Stimulated activated CD4-positive, alpha-beta T cell treated with anti-CD3 and anti-CD28 coated beads, Interleukin-4, amount 100 ng/mL, for 1 hour (primary cell): ENCODE measurements at places on chromosomes 7 and 10.

GRCh38 chr10:95291365-95292039, 699 bp upstream of the PDLIM1 start:
- DNase-seq = no peak

DNA sequence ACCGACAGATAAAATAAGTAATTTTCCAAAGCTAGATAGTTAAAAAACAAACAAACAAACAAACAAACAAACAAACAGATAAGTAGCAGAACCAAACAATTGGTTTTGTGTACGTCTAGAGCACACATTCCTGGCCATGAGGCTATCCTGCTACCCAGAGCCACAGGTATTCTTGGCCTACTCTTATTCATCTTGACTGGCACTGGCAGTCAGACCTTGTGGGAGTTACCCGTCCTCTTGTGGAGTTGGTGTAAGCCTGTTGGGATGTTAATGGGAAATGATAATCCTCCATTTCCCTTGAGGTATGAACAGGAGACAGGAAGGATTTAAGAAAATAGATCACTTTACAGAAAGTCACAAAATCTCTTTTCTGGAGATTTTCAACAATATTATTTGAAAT, 142.4 kb upstream of the MEOX2 start:
- no peak for DNase-seq

GRCh38 chr7:18890134-18890533, 227.3 kb downstream of the TWIST1 start:
- DNase-seq = no peak

DNA sequence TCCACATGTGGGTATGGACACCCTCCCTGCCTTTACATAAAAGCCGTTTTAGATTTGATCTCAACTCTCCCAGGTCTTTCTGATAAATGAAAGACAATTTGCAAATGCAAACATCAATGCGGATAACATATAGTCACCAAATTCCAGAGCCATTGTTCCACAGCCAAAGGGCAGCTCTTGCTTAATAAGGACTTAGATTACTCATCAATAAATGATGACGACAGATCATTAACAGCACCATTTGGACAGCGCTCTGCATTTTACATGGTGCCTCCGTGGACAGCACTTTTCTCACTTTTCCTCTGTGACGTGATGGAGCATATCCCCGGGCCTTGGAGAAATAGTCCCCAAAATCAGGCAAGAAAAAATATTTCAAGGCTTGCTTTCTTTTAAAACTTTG, 370.3 kb upstream of the CELF2 start:
- no peak for DNase-seq

- no peak for DNase-seq
These were observed 458.1 kb downstream of the RPS24 start for GRCh38 chr10:78491812-78492211.

DNA sequence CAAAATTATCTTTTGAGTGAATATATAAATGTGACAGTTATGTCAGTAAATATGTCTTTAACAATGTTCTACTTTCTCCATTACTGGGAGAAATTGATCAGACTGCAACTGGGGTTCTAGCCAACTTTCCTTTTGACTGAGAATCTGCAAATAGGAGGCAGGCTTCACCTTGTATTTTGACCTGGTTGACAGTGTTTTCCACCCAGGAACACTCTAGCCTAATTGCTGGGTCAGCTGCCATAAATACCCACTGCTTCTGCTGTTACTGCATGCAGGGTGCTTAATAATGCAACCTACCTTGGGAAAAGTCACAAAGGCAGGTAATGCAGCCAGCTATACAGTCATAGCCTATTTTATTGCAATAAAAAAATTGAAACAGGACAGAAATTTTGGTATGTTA, 319.0 kb downstream of the DGKB start:
- DNase-seq = no peak

- DNase-seq = no peak
These were observed 6.4 kb downstream of the MAFK start for GRCh38 chr7:1536743-1537534.

- DNase-seq = peak; percentile 16
These were observed 577 bp upstream of the DDX21 start for GRCh38 chr10:68955355-68955831.

- no peak for DNase-seq
These were observed 1.9 kb downstream of the RSBN1L start for GRCh38 chr7:77698042-77698625.

GRCh38 chr10:31590023-31590800, 271.2 kb downstream of the ZEB1 start:
- no peak for DNase-seq

GRCh38 chr10:129411393-129411705, 55.7 kb upstream of the MGMT start:
- no peak for DNase-seq

DNA sequence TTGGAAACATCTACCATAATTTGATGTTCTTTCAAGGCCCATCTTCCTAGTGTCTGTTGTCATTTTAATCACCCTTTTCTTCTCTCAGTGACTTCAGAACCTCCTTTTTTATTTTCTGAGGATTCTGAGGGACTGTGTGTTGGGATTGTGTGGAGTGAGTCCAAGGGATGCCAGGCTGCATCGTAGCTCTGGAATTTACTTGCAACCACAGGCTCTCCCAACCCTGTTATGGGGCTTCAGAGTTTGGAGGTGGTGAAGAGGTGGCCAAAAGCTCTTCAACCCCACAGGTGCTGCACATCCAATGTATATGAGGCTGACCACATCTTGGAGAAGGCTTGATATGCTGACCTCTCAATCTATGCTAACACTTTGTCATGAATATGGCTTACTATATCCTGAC, 79.5 kb upstream of the GPR141 start:
- DNase-seq = no peak

DNA sequence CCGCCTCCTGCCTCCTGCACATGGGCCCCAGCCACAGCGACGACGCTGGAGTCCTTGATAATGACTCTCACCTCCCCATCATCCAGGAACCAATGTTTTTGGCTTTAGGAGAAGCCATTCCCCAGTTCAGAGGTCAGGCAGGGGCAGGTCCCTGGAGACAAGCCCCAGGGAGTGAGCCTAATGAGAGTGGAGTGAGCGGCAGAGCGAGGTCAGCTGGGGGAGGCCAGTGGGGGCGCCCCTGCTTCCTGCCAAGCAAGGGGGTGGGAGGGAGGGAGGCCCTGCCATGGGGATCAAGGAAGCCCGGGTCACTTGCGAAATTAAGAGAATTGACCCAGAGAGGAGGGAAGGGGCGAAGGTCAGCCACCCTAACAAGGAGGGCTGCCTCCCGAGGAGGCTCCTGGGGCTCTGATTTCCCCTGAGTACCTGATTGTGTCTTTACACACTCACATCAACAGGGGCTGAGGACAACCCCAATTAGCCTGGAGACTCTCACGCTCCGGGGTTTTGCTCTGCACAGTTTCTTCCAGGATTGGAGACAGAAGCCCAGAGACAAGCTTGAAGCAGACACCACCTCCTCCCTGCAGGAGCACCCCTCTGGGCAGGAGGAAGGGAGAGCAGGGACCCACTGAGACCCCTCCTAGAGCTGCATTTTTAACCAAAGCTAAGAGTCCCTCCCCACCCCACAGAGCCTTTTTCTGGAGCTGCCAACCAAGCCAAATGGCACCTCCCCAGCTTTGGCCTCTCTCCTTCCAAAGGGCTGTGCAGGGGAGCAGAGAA, 112.1 kb downstream of the COL13A1 start:
- no peak for DNase-seq

GRCh38 chr10:71888623-71889387, 37.8 kb upstream of the PSAP start:
- DNase-seq = peak; percentile 62

DNA sequence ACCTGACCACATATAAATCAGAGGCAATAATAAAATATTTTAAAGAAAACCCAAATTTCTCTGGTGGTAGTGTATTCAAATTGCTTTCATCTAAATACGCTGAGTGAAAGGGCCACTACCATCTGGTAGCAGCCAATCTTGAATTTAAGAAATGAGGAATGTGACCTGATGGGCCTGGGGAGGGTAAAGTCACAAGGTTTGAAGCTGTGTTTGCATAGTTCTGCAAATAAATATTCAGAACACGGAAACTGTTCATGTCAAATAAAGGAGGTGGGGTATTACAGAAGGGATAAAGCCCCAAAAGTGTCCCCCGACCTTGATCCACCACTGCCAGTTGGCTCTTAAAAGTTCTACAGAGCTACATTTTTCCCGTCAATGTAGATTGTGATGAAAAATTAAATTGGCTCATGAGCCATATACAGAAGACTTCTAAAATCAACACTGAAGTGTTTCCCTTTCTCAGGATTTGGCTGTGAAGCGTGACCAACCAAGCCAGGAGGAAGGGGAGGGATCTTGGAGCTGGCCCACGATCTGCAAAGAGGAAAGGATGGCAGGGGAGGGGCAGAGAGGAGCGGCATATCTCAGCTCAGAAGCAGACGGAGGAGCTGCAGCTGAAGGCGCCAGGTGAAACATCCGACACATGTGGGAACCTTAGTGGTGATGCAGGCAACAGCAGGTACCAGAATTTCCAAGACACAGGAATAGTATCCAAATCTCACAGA, 39.6 kb downstream of the MPP7 start:
- DNase-seq = no peak

- DNase-seq = no peak
These were observed 8.8 kb upstream of the ZCCHC24 start for GRCh38 chr10:79454259-79454658.

- DNase-seq = no peak
These were observed 244.5 kb upstream of the ANKRD30A start for GRCh38 chr10:36880898-36881297.

GRCh38 chr7:50304911-50305582, 531 bp downstream of the IKZF1 start:
- DNase-seq = peak; percentile 62

GRCh38 chr7:7099584-7100014, 82.7 kb upstream of the C1GALT1 start:
- no peak for DNase-seq

DNA sequence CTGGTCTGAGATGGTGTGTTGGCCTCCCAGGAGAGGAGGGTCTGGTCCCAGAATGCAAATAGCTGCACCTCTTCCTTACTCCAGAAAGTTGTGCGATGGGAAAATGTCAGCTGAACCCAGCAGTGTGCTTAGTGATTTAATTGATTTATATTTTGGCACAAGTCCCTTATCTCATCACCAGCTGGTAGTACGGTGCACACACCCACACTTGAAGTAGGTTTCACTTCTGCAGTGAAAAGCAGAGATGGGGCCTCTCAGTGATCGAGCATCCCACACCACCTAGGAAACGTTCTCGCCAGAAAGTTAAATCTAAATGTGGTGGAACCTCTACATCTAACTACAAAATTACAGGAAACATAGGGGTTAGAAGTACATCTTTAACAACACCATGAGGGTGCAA, 80.4 kb downstream of the UBE3C start:
- no peak for DNase-seq

DNA sequence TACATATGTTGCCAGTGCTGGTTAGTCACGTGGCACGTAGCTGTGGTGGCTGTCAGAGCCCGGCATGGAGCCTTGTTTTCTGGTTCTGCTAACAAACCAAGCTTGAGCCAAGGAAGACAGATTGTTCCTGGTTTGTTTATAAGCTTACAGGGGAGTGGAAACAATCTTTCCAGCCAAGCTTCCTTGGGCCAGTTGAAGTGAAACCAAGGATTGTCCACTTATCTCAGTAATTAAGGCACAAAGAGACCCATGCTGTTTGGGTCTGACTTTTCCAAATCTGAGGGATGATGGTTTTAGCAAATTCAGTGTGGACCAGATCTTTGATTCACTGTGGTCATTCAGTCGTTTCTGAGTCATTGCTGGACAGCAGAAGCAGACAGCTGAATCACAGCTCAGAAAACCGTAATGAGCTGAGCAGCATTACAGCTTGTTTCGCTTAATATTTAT, 297.3 kb upstream of the COBL start:
- DNase-seq = no peak

- DNase-seq = no peak
These were observed 16.2 kb downstream of the CSTF2T start for GRCh38 chr10:51683031-51683691.

DNA sequence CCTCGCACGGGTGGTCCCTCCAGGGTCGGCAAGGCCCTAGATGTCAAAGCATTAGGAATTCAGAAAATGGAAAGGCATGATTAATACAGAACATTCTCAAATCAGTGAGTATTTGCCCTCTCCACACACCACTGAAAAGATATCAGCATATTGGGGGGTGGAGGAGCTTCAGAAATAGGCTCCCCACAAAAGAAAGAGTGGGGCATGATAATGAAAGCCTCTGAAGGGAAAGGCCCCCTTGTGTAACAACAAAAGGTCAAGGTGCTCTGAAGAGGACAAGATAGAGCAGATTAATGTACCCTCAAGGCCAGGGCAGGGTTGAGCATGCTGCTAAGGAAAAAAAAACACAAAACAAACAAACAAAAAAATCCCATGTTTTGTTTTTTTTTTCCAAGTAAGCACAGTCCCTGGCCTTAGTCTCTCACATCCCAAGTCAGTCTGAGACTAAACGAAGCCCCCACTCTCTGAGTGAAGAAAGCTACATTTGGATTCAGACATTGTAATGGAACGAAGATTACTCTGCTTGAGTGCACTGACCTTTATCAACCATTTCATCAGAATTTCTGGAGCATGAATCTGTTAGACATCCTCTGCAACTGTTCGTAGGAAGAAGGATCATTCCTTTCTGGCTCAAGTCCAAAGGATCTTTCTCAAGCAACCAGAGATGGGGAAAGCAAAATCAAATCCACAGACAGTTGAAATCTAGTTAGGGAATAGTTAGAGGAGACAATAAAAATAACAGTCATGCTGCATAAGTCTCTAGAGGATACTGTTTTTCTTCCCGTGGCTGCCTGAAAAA, 27.4 kb upstream of the DGKI start:
- no peak for DNase-seq

DNA sequence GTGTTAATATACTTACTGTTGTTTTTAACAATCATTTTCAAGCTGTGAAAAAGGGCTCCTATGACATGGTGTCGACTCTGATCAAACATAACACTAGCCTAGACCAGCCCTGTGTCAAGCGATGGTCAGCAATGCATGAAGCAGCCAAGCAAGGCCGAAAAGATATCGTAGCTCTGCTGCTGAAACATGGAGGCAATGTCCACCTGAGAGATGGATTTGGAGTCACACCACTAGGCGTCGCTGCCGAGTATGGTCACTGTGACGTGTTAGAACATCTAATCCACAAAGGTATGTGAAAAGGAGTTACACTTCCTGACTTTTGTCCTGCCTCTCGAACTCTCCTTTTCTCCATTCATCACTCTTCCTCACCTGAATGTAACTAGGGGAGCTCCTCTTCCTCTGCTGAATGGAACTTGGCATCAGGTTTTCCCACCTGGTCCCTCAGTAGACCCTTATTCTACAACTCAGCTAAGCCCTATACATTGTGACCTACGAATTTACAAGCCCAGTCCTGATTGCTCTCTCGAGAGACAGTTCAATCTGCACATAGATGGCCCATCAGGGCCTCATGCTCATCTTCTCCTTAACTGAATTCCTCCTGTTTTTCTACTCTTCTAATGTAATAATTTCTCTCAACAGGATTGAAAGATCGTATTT, 23.0 kb downstream of the ASB15 start:
- DNase-seq = peak; percentile 65

GRCh38 chr7:41731493-41732435, 28.9 kb upstream of the INHBA start:
- no peak for DNase-seq

- DNase-seq = no peak
These were observed 111.5 kb upstream of the MKI67 start for GRCh38 chr10:128237710-128238109.
